ENCODE measurements at places on chromosomes 2 and 18.

DNA sequence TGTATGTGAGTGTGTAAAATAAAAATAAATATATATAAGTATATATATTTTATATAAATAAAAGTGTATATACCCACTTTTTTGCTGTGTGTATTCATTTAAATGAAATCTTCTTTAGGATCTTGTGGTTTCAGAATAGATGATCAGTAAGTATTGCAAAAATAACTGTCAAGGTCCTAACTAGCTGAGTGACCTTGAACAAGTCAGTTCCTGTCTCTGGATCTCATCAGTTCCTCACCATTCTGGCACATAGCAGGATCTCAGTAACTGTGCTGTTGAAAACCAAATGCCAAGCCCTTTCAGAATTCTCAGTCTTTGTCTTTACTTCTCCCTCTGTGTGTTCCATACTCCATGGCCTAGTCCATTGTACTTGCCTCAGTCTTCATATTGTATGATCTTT, 115.3 kb upstream of the CXCR4 start:
- no peak for DNase-seq

DNA sequence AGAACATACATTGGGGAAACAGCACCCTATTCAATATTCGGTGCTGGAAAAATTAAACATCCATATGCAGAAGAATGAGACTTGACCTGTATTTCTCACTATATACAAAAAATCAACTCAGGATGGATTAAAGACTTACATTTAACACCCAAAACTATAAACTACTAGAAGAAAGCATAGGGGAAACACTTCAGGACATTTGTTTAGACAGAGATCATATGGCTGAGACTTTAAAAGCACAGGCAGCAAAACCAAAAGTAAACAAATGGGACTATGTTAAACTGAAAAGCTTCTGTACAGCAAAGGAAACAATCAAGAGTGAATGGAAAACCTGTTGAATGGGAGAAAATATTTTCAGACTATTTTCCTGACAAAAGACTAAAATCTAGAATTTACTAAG, 1694.1 kb upstream of the CELF4 start:
- no peak for DNase-seq

DNA sequence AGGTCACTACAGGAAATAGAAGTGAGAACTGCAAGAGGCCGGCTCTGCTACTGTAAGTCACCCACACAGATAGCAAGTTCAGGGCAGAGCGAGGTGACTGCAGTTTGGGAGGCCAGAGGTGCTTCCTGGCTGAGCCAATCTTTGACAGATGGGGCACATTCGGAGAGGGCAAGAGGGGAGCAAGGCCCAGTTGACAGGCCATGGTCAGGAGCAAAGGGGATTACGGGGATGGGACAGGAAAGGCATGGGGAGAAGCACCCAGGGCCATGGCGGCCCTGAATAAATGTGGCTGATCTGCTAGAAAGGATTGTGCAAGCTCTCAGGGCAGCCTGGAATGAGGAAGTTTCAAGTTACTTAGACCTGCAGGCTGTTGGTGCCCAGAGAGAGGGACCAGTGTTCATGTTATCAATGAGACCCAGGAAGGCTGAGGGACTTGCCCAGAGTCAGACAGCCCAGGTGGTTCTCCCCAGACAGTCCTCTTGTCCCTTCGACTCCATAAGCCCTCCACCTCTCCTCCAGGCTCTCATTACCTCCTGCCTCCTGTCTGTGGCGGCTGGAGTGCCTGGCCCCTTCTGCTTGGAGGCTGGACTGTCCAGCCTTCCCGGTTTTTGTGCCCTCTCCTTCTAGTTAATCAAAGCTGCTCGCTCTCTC, 123.3 kb downstream of the CTIF start:
- no peak for DNase-seq

- DNase-seq: no peak
Measured at GRCh38 chr2:33933203-33933602, 334.1 kb upstream of the FAM98A start.

DNA sequence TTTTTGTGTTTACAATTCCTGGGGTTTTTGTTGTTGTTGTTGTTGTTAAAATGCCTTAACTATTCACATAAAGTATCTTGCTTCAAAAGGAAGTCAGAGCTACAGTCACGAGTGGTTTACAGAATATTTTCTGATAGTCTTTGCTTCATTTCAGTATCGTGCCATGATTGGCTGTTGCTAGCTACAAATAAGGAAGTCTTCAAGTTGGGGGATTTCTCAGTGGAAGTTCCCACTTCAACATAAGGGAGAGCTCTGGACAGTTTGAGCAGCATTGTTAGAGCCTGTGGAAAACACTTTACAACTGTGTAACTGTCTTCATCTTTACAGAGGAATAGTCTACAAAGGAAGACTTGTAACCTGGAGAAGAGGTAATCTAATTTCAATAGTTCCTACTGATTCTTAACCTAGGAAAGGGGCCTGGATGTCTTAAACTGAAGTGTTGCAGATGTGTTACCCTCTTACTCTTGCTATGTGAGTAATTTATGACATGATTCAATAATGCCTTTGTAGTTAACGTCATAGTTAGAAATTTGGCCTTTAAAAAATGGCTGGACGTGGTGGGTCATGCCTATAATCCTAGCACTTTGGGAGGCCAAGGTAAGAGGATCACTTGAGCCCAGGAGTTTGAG, 23.4 kb upstream of the TANK start:
- DNase-seq: no peak

- no peak for DNase-seq
Measured at GRCh38 chr2:62118160-62118559, 77.8 kb upstream of the B3GNT2 start.

GRCh38 chr18:7164323-7165004, 46.9 kb upstream of the LAMA1 start:
- no peak for DNase-seq

DNA sequence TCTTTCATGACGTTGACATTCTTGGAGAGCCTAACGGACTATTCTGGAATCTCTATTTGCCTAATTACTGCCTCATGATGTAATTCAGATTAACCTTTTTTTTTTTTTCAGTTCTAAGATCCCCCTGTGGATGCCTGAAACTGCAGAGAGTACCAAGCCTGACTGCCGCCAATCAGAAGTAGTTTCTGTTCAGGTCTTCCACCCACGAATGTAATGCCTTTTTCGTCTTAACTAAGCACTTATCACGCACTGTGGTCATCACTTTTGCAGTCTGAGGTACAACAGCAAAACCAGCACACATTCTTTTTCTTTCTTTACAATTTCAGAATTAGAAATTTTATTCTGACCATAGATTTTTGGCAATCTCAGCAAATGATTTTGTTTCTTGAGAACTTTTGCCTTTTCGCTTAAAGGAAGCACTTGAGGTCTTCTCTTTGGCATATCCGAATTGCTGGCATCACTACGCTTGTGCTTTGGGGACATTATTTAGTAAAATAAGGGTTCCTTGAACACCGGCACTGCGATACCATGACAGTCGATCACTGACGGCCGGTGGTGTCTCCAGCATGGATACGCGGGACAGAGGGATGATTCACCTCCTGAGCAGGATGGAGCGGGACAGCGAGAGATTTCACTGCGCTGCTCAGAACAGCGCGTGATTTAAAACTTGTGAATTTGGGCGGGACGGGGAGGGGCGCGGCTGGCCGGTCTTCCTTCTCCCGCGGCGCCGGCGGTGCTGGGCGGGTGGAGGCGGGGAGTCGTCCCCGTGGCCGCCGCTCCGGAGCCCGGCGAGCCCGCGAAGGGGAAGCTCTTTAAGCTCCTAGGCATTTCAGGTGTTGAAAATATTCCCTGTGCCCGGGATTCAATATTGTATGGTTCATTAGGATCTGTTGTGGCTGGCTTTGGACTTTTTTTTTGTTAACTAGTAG, 32.0 kb upstream of the GPR55 start:
- DNase-seq: no peak

- DNase-seq: no peak
Measured at GRCh38 chr2:96768083-96768561, 7.4 kb downstream of the CNNM4 start.

DNA sequence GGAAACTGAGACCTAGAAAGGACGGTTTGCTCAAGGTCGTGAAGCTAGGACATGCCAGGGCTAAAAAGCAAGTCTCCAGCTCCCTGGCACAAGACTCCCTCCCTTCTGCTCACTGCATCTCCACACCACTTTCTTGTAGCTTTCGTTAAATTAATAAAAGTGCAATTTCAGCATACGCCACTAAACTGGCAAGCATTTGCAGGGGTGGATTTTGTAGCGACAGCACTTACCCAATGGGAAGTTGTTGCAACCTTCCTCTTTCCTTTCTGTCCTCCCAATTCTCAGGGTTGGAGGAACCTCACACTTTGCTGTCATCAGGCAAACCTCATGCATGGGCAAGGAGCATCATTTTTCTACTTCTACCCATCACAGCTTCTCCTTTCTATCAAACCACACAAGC, 7.4 kb upstream of the RHOB start:
- DNase-seq: no peak

DNA sequence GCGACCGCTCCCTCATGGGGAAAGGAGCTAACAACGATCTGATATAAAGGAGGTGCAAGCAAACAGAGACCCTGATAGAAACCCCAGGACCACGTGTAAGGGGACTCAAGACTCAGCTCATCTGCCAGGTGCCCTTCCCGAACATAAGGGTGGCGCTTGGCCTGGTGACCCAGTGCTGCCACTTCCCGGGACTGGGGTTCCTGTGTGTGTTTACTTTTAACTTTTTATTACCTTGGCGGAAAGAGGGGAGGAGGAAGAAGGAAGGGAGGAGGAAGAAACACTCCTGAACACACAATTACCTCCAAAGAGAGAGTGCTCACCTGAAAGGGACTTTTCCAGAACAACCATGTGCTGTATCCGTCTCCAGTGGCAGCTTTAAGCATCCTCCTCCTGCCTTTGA, 56.5 kb upstream of the EDAR start:
- DNase-seq: no peak

GRCh38 chr18:29309366-29309765, 1132.4 kb upstream of the CDH2 start:
- DNase-seq: no peak

GRCh38 chr2:76612764-76613163, 902.0 kb upstream of the GCFC2 start:
- no peak for DNase-seq

DNA sequence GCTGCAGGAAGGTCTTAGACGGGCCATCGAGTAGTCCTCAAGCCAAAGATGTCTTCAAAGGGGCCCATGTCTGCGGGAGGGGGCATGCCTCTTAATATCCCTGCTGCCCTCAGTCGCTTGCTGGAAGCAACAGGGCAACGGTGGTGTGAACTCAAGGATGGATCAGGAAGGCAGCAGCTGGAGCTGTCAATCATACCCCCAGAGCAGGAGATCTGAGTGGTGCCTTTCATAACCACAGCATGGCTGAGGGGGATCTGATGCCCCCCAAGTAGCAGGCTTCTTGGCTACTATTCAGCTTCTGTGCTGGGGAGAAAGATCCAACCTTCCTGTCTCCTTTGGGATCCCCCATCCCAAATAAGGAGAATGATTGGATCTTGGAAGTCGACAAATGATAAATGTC, 46.4 kb downstream of the INSIG2 start:
- DNase-seq: no peak

GRCh38 chr2:162267496-162267895, 24.3 kb upstream of the FAP start:
- no peak for DNase-seq
